ENCODE measurements at places on chromosomes 3 and 15. TPM values are rescaled to one million over a fixed set of nuclear protein-coding genes. Genes with fewer than 3 reads are reported as not detected.

CAPN3 gene
- 17.4 TPM for total RNA-seq

DNA sequence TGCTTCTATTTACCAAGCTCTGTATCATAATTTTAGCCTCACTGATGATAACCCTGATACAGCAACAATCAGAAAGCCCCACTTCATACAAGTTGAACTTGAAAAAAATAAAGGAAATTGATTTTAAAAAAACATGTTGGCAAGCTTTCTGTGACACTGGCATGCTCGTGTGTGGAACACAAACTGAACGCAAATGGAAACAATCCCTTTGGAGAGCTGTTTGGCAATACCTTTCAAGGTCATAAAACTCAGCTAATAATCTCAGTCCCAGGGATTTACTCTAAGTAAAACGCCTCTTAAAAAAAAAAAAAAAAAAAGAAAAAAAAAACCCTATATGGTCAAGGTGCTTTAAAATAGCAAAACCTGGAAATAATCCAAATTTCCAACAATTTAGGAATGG, 166.7 kb upstream of the BCL6 start:
- peak overlapping the region; percentile 75 for H3K27ac ChIP-seq
- H3K27me3 ChIP-seq = no peaks in the 10 kb centered on the region
- H3K36me3 ChIP-seq = no peaks in the 10 kb centered on the region
- peaks cover 12% of the 10 kb centered on the region for H3K4me1 ChIP-seq
- DNase-seq = no peak
- no peak overlapping the region for H3K4me3 ChIP-seq

HIGD2B gene
- not detected for total RNA-seq

DNA sequence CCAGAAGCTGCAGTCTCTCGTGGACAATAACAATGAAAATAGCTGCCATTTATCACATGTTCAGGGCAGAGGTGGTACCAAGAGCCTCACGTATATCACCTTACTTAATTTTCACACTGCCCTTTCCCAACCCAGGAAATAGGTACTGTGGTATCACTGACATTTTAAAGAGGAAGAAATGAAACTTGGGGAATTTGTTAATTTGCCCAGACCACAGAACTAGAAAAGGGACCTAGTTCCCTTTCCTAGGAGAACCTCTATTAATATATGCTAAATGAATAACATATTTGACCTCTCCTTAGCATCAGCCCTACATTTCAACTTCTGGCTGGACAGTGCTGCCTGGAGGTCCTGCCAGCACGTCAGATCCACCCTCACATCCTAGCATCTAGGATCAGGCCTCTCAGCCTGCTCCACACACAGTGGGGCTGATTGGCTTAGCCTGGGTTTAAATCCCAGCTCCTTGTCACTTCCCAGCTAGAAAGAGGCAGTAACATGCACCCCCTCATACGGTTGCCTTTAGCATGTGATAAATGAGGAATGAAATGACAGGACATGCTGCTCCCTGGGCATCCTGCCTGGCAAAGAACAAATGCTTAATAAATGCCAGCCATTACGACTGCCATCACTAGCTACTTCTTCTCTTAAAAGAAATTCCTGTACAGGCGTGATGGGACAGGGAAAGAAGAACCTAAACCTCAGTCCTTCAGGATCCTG, 95.1 kb upstream of the TNFAIP8L3 start:
- no peaks in the 10 kb centered on the region for H3K4me1 ChIP-seq
- H3K36me3 ChIP-seq = no peaks in the 10 kb centered on the region
- DNase-seq = no peak
- H3K27ac ChIP-seq = no peak overlapping the region
- no peak overlapping the region for H3K4me3 ChIP-seq

PIF1 gene
- total RNA-seq = 0.29 TPM

SI gene
- not detected for total RNA-seq

DNA sequence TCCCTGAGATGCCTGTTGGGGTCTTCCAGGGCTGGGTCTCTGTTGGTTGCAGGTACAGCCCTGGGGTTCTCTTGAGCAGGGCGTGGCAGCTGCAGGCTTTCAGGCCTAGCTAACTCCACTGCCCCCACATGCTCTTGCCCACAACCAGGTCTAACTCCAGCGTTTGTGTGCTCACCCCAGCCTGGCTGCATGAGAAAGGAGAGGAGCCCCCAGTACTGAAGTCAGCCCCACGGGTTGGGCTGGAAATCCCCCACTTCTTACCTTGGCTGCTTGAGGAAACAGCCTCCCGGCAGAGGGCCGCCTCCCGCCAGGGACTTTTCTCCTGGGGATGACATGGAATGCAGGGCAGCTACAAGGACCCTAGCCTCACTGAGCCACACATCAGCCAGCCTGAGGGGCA, 16.7 kb upstream of the DLL4 start:
- no peak for DNase-seq
- H3K36me3 ChIP-seq = no peaks in the 10 kb centered on the region
- H3K27me3 ChIP-seq = no peaks in the 10 kb centered on the region
- no peaks in the 10 kb centered on the region for H3K4me1 ChIP-seq

WDR72 gene
- total RNA-seq = 0.15 TPM

LARP6 gene
- total RNA-seq = 59.4 TPM

DNA sequence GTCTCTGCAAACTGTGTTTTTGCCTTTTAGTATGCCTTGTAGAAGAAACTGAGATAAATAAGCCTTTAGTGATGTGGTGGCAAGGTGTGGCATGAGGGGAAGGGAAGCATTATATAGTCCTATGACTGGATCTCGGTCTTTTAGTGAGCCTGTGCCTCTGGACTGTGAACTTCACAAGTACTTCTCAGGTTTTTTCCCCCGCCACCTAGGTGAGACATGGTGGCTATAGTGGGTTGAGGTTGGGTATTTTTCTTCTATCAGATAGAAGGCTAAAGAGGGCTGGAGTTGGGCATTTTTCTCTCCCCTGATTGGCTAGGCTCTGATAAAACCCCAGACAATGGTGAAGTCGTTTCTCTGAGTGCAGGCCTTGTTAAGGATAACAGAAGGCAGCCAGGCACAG, 38.7 kb upstream of the ZFAND6 start:
- H3K27ac ChIP-seq = no peak overlapping the region
- H3K4me1 ChIP-seq = no peaks in the 10 kb centered on the region
- H3K36me3 ChIP-seq = no peaks in the 10 kb centered on the region
- no peak for DNase-seq
- no peak overlapping the region for H3K4me3 ChIP-seq

SHQ1 gene
- 8.2 TPM for total RNA-seq

- no peaks in the 10 kb centered on the region for H3K27me3 ChIP-seq
- no peaks in the 10 kb centered on the region for H3K4me1 ChIP-seq
- H3K27ac ChIP-seq = peak overlapping the region; percentile 65
These were observed 42.0 kb upstream of the CFAP161 start for GRCh38 chr15:81091889-81092558.

DNA sequence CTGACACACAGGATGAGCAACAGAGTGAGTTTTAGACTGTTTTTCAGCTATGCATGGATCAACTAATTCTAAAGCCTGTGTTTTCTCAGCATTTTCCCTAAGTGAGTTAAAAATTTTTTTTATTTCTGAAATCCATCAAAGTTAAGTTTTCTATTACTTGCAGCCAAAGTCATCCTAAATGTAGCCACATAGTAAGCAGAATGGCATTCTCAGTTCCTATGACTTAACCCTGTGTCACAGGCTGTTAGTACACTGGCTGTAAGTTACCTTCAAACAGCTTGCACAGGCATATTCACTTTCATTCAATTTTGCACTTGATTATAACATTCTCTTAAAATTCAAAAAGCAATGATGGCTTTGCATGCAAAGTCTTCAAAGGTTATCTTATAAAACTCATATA, 368.2 kb downstream of the OCA2 start:
- DNase-seq = no peak
- no peak overlapping the region for H3K4me3 ChIP-seq
- peaks cover 4% of the 10 kb centered on the region for H3K27me3 ChIP-seq
- no peaks in the 10 kb centered on the region for H3K36me3 ChIP-seq

DNA sequence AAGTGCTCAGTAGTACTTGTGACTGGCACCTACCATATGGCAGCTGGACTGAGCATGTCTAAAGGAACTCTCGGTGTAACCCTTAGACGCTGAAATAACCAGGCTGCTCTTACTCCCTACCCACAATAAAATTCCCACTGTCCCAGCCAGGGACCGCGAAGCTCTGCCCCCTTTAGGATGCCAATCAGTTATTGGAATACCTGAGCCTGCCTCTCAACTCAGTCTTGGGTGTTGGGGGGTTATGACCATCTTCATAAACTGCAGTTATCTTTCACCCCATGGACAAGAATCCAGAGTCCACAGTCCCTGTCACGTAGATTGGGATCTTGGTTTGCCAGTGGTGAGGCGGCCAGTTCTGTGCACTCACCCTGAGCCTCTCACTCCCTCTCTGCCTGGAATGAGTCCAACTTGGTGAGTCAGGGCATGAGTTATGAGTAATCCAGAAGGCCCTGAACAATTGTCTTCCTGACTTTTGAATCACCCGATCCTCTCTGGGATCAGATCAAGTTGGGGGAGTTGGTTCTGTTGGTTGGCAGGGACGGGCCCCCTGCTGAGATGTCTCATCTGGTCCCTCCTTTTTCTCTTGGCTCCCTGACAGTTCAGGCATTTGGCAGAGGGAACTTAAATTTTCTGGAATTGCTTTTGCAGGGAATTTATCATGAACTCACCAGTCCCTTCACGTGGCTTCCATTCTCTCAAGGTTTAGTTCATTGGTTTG, 120.1 kb upstream of the UBE2E1 start:
- H3K27ac ChIP-seq = peak overlapping the region; percentile 50
- peaks cover 4% of the 10 kb centered on the region for H3K4me1 ChIP-seq
- no peaks in the 10 kb centered on the region for H3K36me3 ChIP-seq
- peak; percentile 77 for DNase-seq
- no peaks in the 10 kb centered on the region for H3K27me3 ChIP-seq

CYP8B1 gene
- not detected for total RNA-seq

GABRR3 gene
- total RNA-seq = not detected

- H3K27me3 ChIP-seq = no peaks in the 10 kb centered on the region
- H3K4me1 ChIP-seq = no peaks in the 10 kb centered on the region
- H3K27ac ChIP-seq = no peak overlapping the region
- no peak overlapping the region for H3K4me3 ChIP-seq
- H3K36me3 ChIP-seq = no peaks in the 10 kb centered on the region
- no peak for DNase-seq
These were observed 218.5 kb upstream of the STT3B start for GRCh38 chr3:31314258-31314657.

- no peaks in the 10 kb centered on the region for H3K4me1 ChIP-seq
- H3K27me3 ChIP-seq = no peaks in the 10 kb centered on the region
- H3K36me3 ChIP-seq = no peaks in the 10 kb centered on the region
- no peak for DNase-seq
- no peak overlapping the region for H3K27ac ChIP-seq
These were observed 7.7 kb upstream of the GOLGB1 start for GRCh38 chr3:121757087-121757811.

DNA sequence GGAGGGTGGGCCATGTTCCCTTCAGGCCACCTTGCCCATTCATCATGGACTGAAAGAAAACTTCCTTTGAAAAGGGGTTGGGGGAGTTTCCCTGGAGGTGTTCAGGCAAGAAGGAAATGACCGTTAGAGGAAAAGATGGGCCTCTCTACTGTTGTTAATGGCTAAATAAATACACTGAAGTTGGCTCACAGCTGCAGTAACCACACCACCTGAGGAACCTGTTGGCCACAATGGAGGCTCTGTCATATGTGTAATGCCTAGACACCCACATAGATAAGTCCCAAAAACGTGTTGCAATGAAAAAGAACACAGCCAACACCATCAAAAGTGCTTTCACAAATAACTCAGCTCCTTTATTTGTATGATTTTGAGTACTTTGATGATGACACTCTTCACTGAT, 38.2 kb upstream of the FAM3D start:
- no peaks in the 10 kb centered on the region for H3K4me1 ChIP-seq
- no peak overlapping the region for H3K27ac ChIP-seq
- H3K27me3 ChIP-seq = no peaks in the 10 kb centered on the region
- DNase-seq = no peak
- no peak overlapping the region for H3K4me3 ChIP-seq

- DNase-seq = no peak
- no peaks in the 10 kb centered on the region for H3K27me3 ChIP-seq
- H3K27ac ChIP-seq = no peak overlapping the region
- H3K4me1 ChIP-seq = no peaks in the 10 kb centered on the region
- no peak overlapping the region for H3K4me3 ChIP-seq
These were observed 30.5 kb upstream of the ATP13A3 start for GRCh38 chr3:194517333-194517732.

ATR gene
- 18.4 TPM for total RNA-seq

DNA sequence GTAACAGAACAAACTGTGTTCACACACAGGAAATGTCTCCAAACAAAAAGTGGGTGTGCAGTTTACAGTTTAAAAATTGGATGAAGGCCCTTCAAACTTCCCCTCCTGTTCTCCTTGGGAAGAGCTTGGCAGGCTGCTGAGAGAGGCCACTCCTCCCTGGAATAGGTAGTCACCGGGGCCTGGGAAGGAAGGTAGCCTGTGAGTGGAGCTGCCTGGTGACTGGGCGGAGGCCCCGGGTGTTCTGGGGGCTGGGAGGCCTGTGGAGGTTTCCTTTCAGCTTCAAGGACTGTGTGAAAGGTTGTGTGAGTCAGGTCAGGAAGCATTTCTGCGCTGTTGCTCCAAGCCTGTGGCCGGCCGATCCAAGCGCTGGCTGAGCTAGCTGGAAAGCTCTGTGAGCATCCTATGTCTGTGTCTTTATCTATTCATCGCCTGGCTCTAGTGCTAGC, 14.1 kb downstream of the SLCO3A1 start:
- peak; percentile 82 for DNase-seq
- no peaks in the 10 kb centered on the region for H3K27me3 ChIP-seq
- H3K27ac ChIP-seq = peak overlapping the region; percentile 76
- peaks cover 13% of the 10 kb centered on the region for H3K4me1 ChIP-seq
- H3K36me3 ChIP-seq = no peaks in the 10 kb centered on the region
- no peak overlapping the region for H3K4me3 ChIP-seq

OR5K2 gene
- not detected for total RNA-seq

DNA sequence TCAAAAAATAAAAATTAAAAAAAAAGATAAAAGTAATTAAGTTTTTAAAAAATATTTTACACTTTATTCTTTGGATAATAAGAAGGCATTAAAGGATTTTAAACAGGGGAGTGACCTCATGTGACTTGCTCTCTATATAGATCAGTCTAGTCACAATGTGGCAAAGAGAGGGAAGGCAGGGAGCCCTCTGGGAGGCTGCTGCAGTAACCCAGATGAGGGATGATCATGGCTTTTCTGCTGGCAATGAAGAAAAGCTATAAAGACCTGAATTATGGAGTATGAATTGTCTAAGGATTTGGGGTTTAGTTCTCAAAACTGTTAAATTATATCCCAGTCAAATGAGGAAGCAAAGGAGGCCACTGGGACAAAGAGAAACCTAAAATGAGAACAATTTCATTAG, 58.1 kb downstream of the SUMF1 start:
- no peak for DNase-seq
- H3K27me3 ChIP-seq = no peaks in the 10 kb centered on the region
- H3K27ac ChIP-seq = no peak overlapping the region

GRCh38 chr3:69698728-69699127, 40.5 kb upstream of the MITF start:
- H3K27me3 ChIP-seq = no peaks in the 10 kb centered on the region
- H3K27ac ChIP-seq = no peak overlapping the region
- DNase-seq = no peak
- no peaks in the 10 kb centered on the region for H3K36me3 ChIP-seq
- H3K4me1 ChIP-seq = no peaks in the 10 kb centered on the region

All from uterus (tissue), 4 donors.